ENCODE measurements at places on chromosomes 2 and 18.

- DNase-seq = no peak
These were observed 212.5 kb upstream of the SMAD2 start for GRCh38 chr18:48142994-48143393.

DNA sequence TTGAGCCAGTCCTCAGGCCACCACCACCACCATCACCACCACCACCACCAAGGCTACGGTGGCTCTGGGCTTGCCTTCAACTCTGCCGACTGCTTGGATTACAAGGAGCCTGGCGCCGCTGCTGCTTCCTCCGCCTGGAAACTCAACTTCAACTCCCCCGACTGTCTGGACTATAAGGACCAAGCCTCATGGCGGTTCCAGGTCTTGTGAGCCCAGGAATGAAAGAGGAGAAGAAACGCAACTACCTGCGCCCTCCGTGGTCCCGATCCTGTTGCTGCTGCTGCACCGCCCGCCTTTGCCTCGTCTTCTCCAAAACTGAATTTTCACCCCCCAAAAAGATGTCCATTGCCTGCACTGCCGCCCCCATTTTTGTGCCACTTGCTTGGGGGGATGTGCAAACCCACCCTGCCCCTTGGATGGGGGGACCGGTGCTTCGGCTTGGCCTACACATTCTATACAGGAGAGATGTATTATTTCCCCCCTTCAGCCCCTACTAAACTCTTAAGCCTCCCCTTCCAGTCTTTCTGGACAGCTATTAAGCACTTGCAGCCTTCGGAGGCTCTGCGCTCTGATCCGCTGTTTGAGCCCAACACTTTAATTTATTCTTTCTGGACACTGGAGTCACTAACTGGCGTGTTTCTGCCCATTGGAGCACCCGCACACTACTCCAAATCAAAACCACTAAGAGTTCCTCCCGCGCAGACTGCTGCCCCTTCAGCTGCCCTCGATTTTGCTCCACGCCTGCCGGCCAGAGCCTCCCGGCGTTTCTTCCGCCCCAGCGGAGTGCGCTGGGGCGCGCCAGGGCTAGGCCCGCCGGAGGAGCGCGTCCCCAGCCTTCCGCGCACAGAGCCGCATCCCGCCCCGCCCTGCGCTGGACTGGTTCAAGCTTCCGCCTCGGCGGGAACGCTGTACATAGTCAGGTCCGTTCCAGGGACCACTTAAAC, 5.7 kb downstream of the OTX1 start:
- DNase-seq = no peak

- DNase-seq = no peak
These were observed 160.7 kb downstream of the DTNB start for GRCh38 chr2:25512707-25513106.

GRCh38 chr2:154261473-154262027, 389.8 kb downstream of the GALNT13 start:
- DNase-seq = no peak

- no peak for DNase-seq
These were observed 45.5 kb downstream of the RAB12 start for GRCh38 chr18:8654503-8655451.

DNA sequence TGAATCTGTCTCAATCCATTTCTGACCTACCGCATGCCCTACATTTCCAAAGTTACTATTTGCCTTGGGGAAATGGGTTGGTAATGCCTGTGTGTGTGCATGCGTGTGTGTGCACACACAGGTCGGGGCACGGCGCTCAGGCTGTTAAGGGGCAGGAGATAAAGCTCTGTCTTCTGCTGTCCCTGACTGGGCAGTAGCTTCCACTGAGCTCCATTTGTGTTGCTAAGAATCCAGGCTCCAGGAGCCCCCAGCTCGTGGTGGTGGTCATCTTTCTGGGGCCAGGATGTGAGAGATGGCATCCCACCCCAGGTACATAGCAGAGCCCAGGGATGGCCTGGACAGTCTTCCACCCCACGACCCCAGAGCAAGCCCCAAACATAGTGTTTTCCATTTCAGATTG, 66.7 kb upstream of the HS6ST1 start:
- no peak for DNase-seq

DNA sequence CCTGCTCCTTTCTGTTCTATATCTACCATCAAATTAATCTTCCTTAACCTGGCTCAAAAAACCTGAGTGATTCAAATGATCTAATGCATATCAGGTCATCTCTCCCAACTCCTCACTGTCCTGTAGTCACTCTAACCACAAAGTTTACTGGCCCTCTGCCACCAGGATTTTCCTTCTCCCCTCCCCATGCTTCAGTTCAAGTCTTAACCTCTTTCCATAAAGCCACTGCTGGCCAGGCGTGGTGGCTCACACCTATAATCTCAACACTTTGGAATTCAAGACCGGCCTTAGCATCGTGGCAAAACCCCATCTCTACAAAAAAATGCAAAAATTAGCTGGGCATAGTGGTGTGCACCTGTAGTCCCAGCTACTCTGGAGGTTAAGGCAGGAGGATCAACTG, 7.5 kb upstream of the SP3 start:
- DNase-seq = no peak

DNA sequence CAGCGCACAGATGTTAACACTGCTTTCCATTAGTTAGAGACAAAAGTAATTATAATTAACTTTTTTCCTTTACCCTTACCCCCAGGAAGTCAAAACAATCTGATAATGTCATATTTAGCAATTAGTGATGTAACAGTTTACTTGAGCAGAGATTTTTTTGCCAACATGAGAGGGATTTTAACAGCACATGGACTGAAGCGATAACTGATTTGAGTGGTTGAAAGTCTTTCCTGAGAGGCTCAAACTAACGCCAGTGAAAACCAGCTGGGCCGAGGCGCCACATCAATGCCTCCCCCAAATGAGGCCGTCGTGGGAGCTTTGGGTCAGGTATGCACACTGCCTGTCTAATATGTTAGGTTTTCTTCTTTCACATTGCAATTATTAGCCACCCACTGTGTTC, 469.9 kb upstream of the SMIM21 start:
- DNase-seq = no peak

GRCh38 chr2:218993345-218994315, at the start of gene CRYBA2:
CRYBA2 (minus strand) TSS chr2:218993422; CDS start chr2:218993176, 246 bp downstream.
- no peak for DNase-seq

GRCh38 chr2:70991142-70991541, 3.5 kb downstream of the TEX261 start:
- DNase-seq = no peak

GRCh38 chr18:23618862-23619387, 32.6 kb upstream of the NPC1 start:
- no peak for DNase-seq

DNA sequence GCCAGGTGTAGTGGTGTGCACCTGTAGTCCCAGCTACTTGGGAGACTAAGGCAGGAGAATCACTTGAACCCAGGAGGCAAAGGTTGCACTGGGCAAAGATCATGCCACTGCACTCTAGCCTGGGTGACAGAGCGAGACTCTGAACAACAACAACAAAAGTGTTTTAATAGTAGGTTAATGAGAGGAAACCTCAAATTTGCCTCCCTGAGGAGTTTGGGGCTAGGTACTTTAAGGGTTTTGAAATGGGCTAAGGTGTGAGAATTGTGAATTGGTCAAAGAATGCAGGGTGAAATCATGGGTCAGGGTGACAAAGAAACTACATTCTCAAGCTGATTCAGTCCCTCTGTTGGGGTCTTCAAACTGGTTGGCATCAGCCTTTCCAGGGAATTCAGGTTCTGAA, 60.7 kb upstream of the BOD1L2 start:
- DNase-seq = no peak

GRCh38 chr18:30920757-30921156, 121.8 kb downstream of the DSC3 start:
- no peak for DNase-seq

DNA sequence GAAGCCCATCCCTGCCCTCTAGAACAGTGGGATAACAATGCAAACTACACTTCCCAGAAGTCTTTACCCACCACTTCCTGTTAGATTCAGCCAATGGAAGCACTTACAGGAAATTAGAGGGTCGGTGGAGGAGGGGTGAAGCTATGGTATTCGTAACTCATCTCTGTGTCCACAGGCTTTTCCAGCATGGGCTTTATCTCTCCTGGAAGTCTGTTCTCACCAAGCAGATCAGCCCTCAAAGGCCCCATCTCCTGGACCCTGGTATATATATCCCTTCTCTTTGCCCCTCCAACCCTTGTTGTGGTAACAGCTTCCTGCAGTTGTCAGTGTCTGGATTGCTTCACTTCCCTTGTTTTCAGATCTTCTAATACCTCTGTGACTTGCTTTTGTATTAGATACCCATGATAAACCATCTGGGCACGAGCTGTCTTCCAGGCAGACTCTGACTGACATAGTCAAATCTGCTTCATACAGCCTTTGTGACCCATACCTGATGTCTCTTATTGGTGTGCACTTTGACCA, 475.0 kb upstream of the POU3F3 start:
- DNase-seq = no peak

GRCh38 chr18:38940863-38941531, 1375.4 kb upstream of the CELF4 start:
- DNase-seq = peak; percentile 90

GRCh38 chr2:240810621-240811020, 9.4 kb downstream of the KIF1A start:
- DNase-seq = no peak

- DNase-seq = no peak
These were observed 10.9 kb upstream of the KCNK3 start for GRCh38 chr2:26681656-26682055.

GRCh38 chr18:49610022-49610445, 48.2 kb downstream of the LIPG start:
- no peak for DNase-seq

DNA sequence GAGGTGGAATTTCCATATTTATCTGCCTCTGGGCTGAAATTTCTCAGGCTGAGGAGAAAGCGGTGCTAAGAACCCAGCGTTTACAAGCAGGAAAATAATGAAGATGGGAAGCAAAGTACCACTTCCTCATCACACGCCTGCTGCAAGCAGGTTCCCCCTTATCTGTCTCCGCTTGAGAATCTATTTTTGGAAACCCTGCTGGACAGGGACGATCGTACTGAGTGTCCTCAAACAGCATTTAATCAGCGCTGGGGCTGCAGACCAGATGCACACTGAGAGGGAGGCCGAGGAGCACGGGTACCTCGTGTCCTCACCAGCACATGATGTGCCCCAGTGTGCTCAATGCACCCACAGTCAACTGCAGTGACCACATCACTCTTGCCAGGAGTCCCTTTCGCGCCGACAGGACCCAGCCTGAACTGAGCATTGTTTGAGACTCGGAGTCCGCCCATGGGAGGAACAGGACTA, 160.4 kb downstream of the HDAC4 start:
- no peak for DNase-seq

- DNase-seq = no peak
These were observed 25.5 kb downstream of the RMC1 start for GRCh38 chr18:23528580-23529472.

DNA sequence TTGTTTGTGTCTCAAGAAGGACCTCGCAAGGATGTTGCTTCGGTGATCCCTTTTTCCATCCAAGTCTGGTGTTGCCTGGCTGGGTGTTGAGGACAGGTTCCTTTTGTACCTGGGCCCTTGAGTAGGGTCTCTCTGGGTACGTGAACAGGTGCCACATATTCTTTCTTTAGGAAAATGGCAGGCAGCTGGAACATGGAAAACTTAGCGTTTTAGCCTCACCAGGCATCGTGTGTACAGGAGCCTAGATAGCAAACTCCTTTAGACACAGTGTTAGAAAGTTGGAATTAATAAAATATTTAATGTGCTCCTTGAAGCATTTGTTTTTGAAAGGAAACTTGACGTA, 54.3 kb upstream of the RBM44 start:
- no peak for DNase-seq

DNA sequence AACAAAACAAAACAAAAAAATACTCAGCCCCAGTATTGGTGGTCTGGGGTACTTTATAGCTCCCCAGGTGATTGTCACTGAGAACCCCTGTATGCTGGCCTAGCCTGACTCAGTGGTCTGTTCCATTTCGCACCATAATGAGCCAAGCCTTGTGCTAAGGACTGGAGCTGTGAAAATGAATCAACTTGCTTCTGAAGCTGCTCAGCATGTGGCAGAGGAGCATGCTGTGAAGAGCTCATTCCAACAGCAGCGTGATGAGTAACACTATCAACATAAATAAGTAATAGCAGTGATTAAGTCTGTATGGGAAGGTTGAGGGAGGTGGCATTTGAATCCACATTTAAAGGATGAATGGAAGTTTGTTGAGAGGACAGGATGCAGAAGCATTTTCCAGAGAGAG, 67.2 kb upstream of the ATL2 start:
- peak; percentile 70 for DNase-seq

DNA sequence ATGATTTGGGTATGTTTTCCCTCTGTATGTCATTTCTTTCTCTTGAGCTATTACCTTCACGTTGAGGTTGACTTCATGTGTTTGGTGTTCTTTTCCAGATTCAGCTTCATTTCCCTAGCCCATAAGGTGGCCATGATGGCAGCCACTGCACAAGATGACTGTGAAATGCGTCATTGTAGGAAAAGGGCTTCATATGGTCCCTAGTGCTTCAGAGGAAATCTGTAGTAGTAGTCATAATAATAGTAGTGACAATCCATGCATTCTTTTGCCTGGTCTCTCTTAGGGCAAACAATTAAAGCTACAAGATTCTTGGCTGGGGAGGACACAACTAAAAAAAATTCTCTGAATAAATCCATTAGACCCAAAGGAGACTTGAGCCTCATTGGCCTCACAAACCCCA, 28.4 kb downstream of the AOX1 start:
- DNase-seq = peak; percentile 25

GRCh38 chr2:197307933-197308521, 2.6 kb downstream of the ANKRD44 start:
- DNase-seq = no peak

- no peak for DNase-seq
These were observed 18.5 kb downstream of the TRAF3IP1 start for GRCh38 chr2:238338710-238339394.

GRCh38 chr2:41199334-41199733, 747.4 kb upstream of the SLC8A1 start:
- DNase-seq = no peak

DNA sequence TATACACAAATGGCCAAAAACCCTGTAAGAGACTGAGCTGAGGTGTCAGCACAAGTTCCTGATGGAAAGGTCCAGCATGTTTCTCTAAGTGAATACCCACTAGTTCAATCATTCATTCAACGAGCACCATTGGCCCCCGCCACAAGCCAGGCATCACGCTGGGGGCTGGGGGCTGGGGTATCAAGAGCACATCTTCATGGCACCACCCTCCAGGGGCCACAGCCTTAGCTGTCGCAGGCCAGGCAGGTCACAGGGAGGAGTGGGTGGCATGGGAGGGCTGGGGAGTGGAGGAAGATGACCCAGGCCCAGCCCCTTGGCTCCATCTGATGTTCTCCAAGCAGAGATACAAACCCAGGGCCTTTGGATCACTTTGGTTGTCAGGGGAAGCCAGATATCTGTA, 97.9 kb downstream of the ACKR3 start:
- DNase-seq = no peak

All from brain microvascular endothelial cell (primary cell).